Activated CD4-positive, alpha-beta T cell treated with anti-CD3 and anti-CD28 coated beads, Interleukin-2, amount 50 U/mL, for 4 hours (primary cell): ENCODE measurements at places on chromosomes 1 and 21.

DNA sequence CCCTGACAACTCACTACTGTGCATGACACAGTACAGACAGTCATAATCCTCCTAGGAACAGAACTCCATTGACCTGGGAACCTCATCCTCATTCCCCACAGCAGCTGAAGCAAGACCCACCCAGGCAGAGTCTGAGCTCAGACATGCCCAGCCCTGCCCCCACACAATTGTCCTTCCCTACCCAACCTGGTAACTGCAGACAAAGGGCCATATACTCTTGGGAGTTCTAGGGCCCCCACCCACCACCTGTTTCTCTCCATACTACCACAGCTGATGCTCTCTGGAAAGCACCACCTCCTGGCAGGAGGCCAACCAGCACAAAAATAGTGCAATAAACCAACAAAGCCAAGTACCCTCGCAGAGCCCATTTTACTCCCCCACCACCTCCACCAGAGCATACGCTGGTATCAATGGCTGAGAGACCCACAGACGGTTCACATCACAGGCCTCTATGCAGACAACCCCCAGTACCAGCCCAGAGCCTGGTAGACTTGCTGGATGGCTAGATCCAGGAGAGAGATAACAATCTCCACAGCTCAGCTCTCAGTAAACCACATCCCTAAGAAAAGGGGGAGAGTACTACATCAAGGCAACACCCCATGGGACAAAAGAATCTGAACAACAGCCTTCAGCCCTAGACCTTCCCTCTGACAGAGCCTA lies 159.7 kb upstream of the CXADR start:
- no peak for DNase-seq

DNA sequence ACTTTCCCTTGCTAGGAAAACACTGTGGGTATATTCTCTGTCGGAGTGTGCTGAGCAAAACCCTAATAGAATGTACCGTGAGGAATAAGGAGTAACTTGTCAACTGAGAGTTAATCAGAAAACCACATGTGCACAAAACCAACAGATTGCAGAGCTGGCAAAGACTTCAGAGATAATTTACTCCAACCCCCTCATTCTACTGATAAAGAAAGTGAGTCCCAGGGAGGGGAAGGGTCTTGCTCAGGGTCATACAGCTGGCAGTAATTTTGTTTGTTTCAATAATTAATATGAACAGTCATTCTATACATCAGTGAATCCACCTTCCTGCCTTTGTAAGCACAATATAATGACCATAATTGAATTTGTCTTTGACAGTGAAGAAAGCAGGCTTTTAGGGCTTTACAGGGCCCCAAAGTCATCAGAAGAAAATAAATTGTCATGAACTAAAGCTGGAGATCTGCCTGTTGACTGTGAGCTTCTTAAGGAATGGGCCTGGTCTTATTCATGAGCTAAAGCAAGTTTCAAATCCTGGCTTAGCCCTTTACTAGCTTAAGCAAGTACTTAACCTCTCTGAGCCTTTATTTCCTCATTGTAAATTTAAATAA lies 67.2 kb upstream of the HOOK1 start:
- DNase-seq: no peak

DNA sequence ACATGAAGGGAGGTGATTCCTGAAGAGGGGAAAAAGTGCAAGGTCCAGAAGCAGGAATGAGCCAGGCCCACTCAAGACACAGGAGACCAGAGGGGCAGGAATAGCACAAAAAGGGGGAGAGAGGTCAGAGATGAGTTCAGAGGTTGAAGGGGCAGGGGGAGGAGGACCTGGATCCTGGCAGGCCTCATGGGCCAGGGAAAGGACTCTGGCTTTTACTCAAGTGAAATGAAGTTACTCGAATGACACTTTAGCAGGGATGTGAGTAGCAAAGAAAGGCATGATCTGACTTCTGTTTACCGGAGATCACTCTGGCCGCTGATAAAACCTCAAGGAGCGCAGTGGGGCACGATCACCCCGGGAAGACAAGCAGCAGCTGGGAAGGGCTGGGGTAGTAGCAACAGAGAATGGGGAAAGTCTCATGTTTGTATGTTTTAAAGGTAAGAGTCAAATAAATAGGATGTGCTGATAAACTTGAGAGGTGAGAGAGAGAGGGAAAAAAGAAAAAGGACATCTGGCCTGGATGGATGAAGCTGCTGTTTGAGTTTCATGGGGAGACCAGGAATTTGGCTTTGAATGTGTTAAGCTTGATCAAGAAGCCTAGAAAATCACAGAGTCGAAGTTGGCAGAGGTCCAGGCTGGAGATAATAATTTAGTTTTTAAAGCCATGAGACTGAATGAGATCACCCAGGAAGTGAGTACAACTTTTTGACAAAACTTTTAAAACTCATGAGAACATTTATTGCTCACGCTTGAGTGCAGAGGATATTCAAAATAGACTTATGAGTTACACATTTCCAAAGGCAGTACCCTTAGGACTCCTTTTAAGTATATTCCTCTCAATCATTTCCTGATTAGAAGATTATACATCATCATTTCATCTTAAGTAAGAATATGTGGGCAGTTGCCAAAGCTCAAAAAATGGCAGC lies 156.0 kb downstream of the RERE start:
- DNase-seq: peak; percentile 38

GRCh38 chr1:108811611-108812010 lies 45.3 kb downstream of the AKNAD1 start:
- no peak for DNase-seq

DNA sequence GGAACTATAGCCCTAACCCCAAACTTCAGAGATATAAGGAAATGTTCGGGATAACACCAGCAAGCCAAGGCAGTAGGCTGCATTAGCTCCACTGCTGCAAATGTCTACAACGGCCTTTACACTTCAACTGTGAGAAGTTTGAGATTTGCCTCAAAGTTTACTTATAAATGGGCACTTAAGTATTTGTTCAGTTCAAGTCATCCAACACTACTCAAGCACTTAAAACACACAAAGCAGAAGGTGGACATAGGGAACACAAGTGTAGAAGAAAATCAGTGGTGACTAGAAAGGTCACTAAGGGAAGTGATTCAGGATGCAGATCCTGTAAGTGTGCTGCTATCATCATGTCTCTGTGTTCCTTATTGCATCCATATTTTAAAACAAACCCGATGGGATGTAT lies 220.6 kb downstream of the SLC45A1 start:
- DNase-seq: no peak

GRCh38 chr1:169548282-169548681 lies 38.0 kb downstream of the F5 start:
- DNase-seq: no peak
